ENCODE measurements at places on chromosomes 3 and 15.

DNA sequence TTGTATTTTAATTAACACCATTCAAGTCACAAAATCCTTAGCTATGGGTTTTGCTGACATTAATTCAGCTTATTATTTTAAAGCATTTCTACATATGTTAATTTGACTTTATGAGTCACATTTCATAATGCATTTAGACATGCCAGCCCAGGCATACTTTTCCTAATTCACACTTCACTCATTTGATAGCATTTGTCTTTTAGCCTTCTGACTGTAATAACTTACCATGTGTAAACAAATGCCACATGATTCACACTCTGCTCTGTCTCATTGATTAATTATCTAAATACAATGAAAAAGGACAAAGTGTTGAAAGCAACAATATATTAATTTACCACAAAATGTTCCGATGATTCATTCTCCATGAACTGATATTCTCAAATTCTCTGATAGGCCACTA, 927.8 kb upstream of the EPHA6 start:
- DNase-seq: no peak

DNA sequence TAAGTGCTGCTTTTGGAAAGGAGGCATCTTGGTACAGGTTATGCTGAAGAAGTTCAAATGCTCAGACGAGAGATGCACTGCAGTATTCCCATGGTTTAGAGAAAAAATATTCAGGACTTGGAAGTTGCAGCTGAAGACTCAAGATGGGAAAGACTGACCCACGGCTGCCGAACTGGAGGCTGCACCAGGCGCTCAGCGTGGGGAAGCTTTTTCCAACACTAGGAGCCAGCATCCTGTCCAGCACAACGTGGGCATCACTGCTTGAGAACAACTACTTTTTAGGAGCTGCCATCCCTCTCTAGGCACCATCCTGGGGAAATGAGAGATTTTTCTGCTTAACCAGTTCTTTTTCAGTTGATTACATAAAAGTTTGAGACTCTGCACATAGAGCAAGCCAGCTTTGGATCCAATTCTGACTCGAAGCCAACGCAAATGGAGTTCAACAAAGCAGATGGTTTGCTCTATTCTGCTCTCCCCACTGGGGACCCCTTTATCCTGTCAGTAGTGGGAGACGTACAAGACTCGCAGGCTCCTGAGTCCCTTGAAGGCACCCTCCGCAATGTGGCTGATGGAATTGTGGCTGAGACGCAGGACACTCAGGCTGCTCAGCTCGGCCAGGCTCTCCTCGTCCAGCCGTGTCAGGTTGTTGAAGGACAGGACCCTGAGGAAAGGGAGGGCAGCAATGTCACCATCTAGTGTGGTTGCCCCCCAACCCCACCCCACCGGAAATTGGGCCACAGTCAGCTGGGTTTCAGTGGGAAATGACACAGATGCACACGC, 93.8 kb downstream of the LRIG1 start:
- no peak for DNase-seq

GRCh38 chr3:71225951-71226564, 357.5 kb downstream of the FOXP1 start:
- DNase-seq: no peak

DNA sequence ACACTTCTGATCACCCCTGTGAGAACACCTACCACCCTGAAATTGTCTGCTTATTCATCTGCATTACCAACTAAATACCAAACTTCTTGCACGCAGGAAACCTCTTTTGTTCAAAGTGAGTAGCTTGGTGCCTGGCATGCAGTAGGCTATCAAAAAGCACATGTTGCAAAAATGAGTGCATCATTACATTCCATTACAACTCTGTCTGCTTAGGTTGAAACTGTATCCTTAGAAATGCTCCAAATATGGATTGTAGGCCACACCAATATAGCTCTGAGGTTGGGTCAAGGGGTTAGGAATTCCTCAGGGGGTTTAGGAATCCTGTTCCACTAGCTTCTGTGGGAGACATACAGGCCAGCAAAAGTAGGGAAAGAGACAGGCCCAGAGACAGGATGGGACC, 107.2 kb downstream of the THRB start:
- DNase-seq: no peak

DNA sequence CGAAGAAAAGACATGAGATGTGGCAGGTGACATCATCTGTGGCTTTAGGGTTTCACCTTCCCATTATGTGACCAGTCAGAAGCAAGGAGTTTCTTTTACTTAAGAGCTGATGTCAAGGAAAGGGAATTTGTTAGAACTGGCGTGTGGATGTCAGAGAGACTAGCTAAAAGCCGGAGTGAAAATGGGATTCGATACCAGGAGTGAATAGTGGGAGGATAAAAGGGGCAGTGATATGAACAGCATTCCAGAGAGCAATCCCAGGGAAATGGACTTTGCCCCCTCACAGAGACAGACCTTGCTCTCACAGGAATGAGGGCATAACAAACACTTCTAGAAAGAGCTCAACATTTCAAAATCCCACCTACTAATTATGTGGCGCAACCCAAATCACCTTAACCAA, 5.9 kb upstream of the FMN1 start:
- DNase-seq: no peak
